Progenitor cell of endocrine pancreas (in vitro differentiated cells): ENCODE measurements at places on chromosomes 7 and 10. TPM values are rescaled to one million over a fixed set of nuclear protein-coding genes. Genes with fewer than 3 reads are reported as not detected.

Gene GARIN1A
- total RNA-seq: 5.1 and 7.4 TPM in 2 replicates

Gene PDE1C
- total RNA-seq: 1.0 and 1.7 TPM in 2 replicates

- peak; percentile 74 for DNase-seq
Observed at GRCh38 chr10:75230600-75231038, 5.1 kb downstream of the COMTD1 start.

DNA sequence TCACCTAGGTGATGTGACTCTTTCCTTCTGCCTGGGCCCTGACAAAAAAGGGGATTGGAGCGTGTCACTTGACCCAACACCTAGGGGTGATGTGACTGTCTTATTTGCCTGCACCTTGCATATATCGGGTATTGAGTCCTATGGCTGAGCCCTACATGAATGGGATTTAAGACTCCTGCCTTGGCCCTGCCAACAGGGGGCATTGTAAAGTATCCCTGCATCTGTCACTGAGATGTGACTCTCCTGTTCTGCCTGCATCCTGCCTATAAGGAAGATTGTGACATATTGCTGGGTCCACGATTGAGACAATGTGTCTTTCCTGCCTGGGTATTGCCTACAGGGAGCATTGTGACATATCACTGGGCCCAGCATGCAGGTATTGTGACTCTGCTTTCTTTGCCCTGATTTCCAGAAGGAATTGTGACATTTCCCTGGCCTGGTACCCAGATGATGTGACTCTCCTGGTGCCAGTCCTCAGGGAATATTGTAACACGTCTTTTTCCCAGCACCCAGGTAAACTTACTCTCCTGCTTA, 14.2 kb upstream of the ZNF107 start:
- DNase-seq: no peak
